NCI-H774 (cell line): ENCODE measurements at places on chromosomes 6 and 20.

- no peak for DNase-seq
Measured at GRCh38 chr6:21850691-21851090, 257.1 kb downstream of the SOX4 start.

DNA sequence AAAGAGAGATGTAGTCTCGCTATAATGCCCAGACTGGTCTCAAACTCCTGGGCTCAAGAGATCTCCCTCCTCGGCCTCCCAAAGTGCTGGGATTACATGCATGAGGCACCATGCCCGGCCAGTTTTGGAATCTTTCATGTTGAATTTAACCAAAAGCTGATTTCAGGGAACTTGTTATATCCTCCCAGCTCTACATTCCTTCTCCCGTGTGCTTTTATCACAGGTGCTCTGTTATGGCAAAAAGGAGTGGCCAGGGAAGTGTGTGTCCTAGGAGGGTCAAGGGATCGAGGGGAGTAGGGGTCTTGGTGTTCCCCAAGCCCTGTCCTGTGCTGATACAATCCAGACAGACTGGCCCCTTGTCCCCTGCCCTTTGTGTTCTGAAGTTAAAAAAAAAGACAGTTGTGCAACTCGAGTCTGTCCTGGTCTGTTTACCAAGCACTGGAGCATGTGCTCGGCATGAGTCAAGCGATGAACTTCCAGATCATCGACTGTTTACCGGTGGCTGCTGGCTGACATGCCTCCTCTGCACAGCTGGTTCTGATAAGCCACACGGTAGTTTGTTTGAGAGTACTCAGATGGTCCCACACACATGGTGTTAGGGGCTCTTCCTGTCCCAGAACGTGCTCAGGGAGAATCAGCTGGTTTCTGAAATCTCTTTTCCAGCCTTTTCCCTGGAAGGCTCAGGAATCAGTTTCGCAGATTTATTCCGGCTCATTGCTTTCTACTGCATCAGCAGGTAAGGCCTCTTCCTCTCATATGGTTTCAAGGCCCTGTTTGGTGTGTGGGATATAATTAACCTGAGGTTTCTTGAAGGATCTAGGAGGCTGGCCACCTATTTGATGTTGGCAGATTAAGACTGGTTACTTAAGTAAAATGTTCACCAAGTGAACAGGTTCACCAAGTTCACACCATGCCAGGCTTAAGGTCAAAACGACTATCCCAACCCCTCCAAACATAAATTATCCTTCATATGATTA, 52.6 kb upstream of the NAA20 start:
- DNase-seq: no peak

- no peak for DNase-seq
Measured at GRCh38 chr6:149683256-149683859, 34.5 kb downstream of the LATS1 start.

GRCh38 chr6:139832493-139833305, 458.3 kb upstream of the CITED2 start:
- no peak for DNase-seq

GRCh38 chr6:90107771-90108282, 188.8 kb downstream of the BACH2 start:
- no peak for DNase-seq

- no peak for DNase-seq
Measured at GRCh38 chr20:54707801-54708200, 232.4 kb downstream of the DOK5 start.

DNA sequence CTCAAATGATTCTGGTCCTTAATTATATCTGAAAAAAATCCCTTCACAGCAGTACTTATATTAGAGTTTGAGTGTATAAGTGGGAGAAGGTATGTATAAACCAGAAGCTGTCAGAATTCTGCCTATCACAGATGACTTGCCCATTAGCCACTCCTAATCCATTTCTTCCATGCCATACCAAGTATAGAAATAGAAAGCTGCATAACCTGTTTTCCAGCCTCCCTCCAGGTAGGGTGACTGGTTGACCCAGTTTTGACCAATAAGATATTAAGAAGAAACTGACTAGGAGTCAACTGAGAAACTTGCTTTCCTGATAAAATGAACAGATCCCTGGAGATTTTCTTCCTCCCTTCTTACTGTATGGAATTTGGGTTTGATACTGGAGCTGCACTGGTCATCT, 112.2 kb upstream of the GRIK2 start:
- DNase-seq: no peak

- no peak for DNase-seq
Measured at GRCh38 chr6:99114769-99115406, 167.1 kb upstream of the FBXL4 start.

- DNase-seq: no peak
Measured at GRCh38 chr6:141956046-141956761, 176.5 kb upstream of the GJE1 start.

DNA sequence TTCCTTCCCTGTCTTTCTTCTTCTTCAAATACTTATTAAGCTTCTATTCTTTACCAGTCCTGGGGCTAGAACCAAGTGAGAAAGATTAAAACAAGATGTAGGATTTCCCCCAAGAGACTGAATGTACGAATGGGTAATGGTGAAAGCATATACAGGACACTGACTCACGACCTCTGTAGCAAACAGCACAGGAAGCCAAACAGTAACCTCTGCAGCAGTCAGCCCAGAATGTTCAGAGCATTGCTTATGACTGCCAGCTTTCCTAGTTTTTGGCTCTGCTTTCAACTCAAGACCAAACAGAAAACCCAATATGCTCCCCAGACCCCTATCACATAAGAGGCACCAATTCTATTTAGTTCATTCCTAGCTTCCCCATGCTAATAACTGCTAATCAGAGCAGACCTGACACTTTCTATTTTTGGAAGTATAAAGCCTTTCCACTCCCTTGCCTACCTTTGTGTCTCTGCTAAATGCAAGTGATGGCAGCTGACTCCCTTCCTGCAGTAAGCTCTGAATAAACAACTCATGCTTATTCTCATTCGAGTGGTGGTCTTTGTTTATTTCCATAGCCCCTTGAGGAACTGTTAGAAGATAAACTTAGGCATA, 690.6 kb downstream of the EPM2A start:
- peak; percentile 26 for DNase-seq

DNA sequence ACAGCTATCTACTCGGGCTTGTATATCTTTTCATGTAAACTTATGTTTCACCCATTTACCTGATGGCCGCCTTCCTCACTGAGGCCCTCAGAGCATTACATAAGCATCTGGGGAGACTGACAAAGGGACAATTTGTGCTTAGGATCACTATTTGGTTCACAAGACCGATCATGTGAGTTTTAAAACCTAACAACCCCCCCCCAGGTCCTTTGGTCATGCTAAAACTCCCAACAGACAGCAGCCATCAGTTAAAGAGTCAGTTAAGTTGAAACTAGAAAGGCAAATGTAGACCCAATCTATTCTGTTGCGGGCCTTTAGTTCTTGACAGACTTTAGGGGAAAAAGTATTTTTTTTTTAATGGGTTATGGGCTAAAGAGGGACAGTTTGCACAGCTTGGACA, 205.0 kb upstream of the RNF24 start:
- DNase-seq: no peak

DNA sequence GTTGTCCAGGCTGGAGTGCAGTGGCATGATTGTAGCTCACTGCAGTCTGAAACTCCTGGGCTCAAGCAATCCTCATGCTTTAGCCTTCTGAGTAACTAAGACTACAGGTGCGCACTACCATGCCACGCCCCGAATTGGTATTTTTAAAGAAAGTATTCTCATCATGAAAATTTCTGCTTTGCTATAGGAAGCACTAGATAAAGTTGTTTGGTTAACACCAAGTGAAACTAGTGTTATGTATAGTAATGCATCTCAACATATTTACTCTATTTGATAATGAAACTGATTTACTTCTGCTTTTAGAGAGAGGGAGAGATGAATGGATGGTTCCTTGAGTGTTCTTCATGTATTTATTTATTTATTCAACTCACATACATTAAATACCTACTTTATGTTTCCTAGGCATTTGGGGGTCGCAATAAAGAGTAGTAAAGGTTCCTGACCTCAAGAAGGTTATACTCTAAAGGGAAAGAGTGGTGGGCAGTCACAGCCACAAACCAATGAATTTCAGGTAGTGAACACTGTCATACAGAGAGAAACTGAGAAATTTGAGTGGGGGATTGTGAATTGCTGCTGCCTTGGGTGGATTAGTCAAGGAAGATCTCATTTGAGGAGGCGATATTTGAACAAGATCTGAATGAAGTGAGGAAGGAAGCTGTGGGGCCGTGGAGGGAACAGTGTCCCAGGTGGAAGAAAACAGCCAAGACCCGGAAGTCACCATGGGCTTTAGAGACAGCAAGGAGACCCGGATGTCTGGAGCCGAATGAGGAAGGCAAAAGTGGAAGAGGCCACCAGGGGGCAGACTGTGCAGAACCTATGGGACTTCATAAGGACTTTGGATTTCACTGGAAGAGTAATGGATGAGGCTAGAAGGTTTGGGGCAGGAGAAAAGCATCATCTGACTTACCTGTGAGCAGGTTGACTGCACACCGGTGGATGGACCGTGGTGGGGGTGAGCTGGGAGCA, 185.6 kb downstream of the TSHZ2 start:
- DNase-seq: no peak

DNA sequence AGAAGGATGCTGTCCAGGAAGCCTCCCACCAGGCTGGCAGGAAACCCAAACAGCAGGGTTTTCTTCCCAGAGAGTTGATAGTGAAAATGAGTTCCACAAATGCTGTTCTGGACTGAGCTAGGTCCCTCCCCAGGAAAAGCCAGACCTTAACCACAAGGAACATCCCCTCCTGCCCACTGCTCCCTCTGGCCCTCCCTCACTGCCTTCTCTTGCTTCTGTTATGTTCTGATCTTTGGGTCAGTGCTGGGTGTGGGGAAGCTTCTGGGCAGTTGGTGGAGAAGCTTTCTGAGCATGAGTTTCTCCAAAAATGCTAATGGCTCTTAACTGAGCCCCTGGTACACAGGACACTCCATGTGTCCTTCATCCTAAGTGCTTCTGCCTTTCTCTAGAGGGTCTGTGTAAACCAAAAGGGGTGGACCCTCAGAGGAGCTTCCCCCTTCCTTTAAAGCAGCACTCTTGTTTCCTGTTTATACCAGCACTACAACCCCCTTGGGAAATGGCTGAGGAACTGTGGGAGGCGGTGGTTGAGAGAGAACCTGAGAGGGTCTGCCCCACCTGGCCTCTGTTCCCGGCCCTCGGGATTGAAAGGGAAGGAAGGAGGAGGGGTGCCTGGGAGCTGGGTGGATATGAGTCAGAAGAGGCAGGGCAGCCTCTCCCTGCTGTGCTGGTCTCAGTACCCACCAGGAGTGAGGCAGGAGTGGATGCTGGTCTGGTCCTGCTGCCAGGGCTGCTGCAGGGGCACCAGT, 42.0 kb downstream of the CDS2 start:
- no peak for DNase-seq

DNA sequence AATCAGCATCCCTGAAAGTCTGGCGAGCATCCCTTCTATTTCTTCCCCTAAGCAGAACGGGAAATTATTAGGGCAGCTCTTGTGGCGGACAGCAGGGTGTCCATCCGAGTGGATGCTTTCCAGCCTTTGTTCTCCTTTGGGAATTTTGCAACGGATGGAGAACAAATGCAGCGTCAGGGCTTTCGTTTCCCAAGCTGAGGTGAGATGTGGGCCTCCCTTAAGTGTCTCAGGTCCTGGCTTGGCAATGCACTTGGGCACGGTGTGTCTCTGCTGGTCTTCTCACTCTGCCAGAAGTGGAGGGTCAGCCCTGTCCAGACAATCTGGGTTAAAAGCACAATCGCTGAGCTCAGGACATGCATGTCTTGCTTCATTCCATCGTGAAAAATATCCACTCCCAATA, 43.5 kb downstream of the FOXA2 start:
- no peak for DNase-seq

DNA sequence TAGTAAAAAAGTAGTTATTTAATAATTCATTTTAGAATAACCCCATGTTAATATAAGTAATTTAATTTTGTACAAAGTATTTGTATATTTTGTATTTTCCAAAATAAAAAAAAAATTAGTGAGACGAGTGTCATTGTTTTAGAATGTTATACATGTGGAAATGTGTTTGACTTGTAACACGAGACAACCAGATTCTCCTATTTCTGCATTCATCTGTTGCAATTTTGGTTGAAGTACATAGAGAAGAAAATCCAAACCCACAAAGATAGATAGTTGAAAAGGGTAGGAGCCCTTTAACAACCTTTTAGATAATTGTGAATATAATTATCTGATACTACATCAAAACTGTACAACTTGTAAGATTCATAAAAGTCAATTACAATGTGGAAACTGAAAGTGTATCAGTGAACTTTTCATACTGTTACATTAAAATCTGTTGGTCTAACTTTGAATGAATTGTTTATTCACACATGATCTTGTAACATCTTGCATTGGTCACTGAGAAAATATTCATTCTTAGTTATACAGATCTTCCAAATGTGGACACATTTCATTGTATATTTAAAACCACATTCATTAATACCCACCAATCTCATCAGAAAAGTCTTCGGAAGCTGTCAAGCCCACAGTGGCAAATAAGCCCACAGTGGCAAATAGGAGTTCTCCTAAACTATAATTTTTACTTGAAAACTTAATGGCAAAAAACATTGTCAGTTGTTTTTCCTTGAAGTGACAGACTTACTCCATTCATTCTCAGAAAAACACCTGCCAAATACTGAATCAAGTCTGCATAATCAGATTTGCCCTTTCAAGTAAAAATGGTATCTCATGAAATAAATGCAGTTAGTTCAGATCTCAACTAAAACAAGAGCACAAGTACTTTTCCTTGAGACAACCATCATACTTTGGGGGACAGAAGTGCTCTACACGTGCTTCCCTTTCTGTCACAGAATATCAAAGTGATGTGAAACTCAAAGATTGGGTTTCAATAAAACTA, 52.8 kb downstream of the FKBP5 start:
- no peak for DNase-seq

DNA sequence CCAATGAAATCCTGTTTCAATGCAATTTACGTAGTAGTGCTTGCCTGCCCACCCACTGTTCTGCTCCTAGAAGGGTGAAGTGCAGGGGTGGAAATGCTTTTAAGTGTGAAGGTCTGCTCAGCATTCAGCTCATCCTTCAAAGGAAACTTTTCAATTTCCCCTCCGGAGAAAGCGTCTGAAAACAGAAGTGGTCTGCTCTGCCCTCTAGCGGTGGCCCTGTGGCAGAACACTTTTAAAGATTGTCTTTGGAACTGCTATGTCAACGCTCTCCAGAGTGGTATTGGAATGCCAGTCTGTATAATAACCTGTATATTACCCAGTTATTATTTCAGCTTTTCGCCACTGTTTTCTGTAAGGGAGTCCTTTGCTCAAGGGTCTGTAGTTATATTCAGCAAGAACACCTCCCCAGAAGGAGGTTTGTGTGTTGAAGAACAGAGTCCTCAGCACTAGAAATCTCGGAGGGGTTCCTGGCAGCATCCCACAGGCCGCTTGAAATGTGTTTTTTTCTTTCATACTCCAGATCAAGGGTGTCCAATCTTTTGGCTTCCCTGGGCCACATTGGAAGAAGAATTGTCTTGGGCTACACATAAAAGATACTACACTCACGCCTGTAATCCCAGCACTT, 63.1 kb upstream of the KLHL31 start:
- peak; percentile 45 for DNase-seq
